ENCODE measurements at places on chromosomes 4 and X. TPM values are rescaled to one million over a fixed set of nuclear protein-coding genes. Genes with fewer than 3 reads are reported as not detected.

VCX3B gene
- total RNA-seq = not detected

GUCY1A1 gene
- total RNA-seq = 8.4 TPM

MAGEB17 gene
- not detected for total RNA-seq

NR3C2 gene
- total RNA-seq = 28.1 TPM

KLHL13 gene
- 2.2 TPM for total RNA-seq

MAGEA2B gene
- total RNA-seq = not detected

ANXA10 gene
- total RNA-seq = not detected

KLF8 gene
- total RNA-seq = 30.1 TPM

SAGE1 gene
- total RNA-seq = not detected

GRCh38 chr4:169084954-169085353, 74.9 kb upstream of the CBR4 start:
- no peak for DNase-seq

- no peak for DNase-seq
Observed at GRCh38 chrX:132216806-132217202, 2.4 kb downstream of the RAP2C start.

DNA sequence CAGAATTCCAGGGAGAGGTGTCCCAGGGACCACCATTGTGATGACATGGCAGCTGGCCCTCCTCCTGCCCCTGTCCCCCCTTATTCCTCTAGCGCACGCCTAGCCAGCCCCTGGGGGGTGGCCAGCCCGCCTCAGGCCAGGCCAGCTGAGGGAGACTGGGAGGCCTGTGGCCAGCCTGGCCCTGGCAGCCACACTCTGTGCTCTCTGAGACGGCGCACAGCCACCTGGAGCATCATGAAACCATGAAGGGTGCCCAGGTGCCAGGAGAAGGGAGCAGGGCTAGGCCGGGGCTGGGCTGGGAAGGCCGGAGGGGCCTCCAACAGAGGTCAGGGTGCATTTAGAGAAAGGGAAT, 14.4 kb upstream of the DUSP9 start:
- no peak for DNase-seq

DNA sequence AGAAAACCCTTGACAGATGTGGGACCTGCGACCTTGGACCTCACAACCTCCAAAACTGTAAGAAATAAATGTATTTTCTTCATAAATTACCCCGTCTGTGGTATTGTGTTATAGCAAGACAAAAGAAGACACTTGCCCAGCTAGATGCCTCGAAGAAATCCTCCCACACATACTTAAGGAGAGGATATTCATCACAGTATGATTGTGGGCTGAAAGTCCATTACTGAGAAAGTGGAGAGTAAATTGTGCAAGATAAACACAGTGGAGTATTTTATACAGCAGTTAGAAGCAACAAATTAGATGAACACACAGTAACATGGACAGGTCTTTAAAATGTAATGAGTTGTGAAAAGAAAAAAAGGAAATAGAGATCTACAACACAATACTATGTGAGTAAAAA, 25.8 kb upstream of the PLA2G12A start:
- no peak for DNase-seq

- DNase-seq = no peak
Observed at GRCh38 chrX:129488359-129488758, 34.9 kb downstream of the SMARCA1 start.

DNA sequence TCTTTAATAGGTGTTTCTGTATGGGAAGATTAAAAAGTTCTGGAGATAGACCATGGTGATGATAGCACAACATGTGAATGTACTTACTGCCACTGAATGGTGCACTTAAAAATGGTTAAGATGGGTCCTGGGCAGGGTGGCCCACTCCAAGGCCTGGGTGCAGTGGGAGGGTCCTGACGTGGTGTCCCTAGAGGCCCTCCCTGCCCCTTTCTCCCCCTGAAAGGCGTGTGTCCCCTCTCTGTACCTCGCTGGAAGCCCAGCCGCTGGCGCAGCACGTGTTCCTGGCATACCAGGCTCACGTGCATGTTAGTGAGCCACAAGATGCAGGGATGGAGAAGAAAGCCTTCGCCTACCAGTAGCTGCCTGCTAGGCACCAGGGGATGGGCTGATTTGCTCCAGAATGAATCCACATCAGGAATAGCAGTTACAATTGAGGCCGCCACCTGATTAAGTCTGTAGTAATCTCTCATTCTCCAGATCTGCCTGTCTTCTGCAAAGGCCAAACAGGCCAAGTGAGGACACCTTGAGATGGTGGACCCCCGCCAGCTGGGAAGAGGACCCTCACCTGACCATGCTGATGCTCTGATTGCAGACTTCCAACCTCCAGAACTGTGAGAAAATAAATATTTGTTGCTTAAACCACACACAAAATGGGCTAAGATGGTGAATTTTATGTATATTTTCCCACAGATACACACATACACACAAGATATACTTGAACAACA, 67.5 kb downstream of the COQ2 start:
- DNase-seq = no peak

GRCh38 chr4:139443661-139444060, 10.3 kb upstream of the RAB33B start:
- DNase-seq = no peak

DNA sequence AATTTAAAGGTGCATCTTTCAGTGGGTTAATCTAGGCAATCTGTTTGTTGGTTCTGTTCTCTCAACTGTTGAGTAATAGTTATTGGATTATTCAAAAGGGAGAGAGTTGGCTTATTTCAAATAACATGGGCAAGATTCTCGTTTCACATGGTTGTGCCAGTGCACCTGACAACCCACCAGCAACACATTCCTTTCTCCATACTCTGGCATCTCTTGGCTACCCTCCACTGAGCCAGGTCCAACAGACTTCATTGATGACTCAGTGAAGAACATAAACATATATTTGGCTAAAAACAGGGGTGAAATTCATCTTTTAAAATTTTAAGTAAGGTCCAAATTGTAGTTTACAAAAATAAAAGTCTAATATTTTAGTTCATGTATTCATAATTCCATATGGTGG, 967.2 kb downstream of the RPA4 start:
- no peak for DNase-seq

DNA sequence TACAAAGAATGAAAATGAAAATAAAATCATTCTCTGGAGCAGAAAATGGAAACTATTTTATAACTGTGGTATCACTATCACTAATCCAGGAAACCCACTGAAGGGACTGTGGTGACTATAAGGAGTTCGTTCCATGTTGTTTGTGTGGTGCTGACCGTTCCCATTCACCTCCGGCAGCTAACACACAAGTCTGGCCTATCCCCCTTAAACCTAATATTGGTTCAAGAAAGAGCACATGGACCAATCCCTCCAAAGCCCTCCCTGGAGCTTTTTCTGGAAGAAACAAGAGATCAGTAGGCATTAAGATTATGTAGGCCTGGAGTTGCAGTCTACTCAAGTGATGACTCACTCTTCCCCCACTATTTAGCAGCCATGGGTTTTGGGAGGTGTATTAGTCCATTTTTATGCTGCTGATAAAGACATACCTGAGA, 25.9 kb upstream of the FAM241A start:
- DNase-seq = no peak

DNA sequence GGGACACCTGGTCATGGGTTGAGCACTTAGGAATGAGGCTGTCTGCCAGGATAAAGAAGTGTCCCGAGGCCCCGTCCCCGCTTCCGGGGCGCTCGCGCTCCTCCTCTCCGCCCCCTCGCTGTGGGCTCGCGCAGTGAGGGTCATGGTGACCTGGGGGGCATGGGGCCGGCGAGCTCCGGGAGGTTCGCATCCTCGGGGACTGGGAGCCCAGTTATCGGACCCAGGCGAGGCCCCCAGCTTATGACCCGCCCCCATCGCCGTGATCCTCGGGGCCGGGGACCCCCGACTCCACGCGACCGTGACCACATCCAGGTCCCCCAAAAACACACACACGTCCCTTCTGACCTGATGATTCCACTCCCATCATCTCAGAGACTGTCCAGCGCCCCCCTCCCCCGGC, 35.3 kb upstream of the SRPX start:
- DNase-seq = no peak

- no peak for DNase-seq
Observed at GRCh38 chr4:2318885-2319284, 57.0 kb upstream of the MXD4 start.

DNA sequence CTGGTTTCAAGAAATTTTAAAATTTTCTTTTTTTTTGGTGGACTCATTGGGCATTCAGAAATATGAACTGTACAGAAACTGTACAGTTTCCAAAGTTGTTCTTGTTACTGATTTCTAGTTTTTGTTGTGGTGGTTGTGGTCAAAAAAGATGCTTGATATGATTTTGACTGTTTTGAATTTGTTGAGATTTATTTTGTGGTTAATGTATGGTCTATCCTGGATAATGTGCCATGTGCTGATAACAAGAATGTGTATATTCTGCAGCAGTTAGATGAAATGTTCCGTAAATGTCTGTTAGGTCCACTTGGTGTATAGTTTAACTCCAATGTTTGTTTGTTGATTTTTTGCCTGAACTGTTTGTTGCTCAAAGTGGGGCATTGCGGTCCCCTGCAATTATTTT, 127.6 kb upstream of the NUDT6 start:
- no peak for DNase-seq

- DNase-seq = no peak
Observed at GRCh38 chr4:112075129-112075753, 70.0 kb upstream of the FAM241A start.

DNA sequence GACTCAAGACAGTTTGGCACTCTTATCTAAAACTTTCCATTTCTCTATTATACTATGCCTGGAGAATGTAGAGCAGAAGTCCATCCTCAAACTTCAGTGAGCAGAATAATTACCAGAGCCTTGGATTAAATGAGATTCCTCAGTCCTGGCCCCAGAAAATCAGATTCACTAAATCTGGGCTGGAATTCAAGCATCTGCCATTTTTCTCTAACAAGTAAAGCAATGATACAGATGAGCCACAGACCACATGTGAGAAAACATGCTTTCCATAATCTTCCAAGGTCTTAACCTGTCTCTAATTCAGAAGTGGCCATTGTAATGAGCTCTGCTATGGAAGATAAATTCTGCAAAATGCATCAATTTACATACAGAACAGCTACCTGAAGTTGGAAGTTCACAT, 25.4 kb downstream of the SOWAHB start:
- no peak for DNase-seq

DNA sequence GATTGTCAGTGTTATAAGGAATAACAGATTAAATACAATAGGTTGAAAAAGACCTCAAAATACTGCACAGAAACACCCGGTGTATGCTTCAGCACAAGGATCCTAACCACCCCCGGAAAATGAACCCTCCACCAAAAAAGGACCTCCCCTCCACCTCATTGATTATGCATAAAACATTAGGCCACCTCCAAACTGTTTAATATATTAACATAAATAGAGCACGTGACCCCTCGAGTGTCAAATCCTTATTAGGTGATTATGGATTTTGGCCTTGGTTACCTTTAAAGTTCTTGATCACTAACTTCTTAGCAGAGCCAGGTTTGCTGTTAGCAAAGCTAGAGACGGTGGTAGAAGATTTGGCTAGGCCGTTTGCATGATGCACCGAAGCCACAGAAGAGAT, 958 bp downstream of the CUL4B start:
- no peak for DNase-seq

- DNase-seq = no peak
Observed at GRCh38 chrX:77446029-77446585, 1.1 kb upstream of the FGF16 start.

DNA sequence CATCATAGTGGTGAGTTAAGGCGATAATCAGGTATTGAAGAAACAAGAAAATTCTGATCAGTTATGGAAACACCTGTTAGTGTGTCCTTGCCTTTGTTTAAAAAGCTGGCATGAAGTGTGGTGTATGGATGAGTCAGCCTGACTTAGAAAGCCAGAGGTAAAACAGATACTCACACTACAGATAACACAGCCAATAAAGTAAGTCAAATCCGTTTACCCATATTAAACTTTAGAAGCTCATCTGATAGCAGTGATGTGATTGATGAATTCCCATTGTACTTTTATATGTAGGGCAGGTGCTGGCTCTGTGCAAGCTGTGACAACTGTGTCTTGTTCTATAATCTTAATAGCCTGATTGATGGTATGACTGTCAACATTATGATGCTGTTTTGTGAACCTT, 1392.7 kb upstream of the IGFBP7 start:
- DNase-seq = no peak

GRCh38 chr4:114077610-114078009, 98.2 kb upstream of the ARSJ start:
- no peak for DNase-seq

DNA sequence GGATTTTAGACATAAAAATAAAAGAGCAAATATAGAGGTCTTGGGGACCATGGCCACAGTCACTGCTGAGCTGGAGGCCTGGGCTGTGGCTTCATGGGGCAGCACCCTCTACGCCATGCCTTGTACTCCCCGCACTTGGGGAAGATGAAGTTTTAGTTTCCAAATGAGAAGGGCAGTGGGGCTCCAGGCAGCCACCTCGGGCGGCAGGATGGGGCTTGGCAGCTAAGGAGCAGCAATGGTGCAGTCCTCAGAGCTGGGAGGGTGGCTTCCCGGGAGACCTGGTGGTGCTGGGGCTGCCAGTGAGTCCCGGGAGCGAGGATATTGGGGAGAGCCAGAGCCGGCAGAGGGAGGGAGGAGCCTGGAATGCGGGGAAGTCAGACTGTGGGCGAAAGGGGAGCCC, 2.4 kb downstream of the CXCR3 start:
- no peak for DNase-seq

GRCh38 chr4:53601251-53601764, 10.0 kb upstream of the LNX1 start:
- no peak for DNase-seq

All from omental fat pad (tissue), 4 donors.